ENCODE measurements at places on chromosomes 2 and 18.

DNA sequence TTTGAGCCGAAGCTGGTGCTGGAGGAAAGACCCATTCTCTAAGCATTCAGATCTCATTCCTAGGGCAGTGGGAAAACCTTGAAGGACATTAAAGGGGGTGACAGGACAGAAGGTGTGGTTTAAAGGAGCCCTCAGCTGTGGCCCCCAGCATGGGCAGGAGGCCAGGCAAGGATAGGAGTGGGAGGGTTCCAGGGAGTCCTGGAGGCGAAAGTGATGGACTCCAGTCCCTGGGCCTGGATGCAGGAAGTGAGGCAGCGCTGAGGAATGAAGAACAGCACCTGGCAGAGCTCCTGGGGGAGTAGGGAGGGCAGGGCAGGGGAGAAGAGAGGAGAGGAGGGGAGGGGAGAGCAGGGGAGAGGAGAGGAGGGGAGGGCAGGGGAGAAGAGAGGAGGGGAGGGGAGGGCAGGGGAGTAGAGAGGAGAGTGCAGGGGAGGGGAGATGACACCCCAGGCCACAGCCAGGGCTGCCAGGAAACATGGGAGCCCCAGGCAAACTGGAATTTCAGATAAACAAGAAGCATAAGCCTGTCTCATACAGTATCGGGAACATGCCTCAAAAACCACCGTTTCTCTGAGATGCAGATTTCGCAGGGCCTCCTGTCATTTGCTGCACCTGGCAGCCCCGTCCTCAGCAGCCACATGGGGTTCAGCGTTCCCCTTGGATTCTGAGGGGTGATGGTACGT is 5.7 kb downstream of the RAMP1 start:
- no peak for DNase-seq

DNA sequence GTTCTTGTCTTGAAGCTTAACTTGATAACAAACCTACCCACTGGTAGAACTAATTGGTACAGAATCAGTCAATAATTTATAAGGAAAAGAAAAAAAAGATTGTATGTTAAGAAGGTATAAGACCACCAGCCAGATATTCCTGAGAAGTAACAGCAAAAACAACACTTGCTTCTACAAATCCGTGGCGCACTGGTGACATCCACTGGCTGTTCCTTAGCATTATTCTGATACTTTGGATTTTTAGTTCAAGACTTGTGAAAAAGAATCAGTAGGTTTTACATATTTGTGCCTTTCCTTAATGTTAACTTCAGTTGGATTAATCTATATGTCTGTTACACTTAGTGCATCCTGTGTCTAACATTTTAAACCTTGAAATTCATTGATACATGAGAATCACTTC is 141.8 kb downstream of the GRB14 start:
- DNase-seq: no peak

DNA sequence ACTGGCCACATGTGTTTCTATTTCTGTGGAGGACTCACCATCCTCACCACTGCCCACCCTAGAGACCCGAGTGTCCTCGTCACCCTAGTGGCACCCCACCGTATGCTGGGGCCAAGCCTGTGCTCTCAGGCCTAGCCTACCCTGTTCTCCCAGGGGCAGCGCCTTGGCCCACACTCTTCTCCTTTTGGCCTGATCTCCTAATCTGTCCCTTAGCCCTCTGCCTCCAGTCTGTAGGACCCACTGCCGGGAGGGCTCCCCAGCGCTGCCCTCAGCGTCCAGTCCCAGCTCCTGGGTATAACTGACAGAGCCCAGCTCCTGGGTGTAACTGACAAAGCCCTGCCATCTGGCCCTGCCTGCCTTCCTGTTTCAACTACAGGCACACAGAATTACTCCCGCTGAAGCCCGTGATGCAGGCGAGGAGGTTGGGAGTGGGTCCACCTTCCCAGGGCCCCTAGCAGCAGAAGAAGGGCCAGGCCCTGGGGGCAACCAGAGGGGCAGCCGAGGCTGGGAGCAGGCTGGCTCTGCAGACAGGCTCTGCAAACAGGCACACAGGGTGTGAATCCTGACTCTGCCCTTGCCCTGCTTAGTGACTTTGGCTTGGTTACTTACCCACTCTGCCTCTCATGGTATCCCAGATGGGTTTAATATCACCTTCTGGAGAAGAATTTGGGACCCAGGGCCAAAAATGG is 25.6 kb upstream of the PTMA start:
- peak; percentile 35 for DNase-seq

- no peak for DNase-seq
Observed at GRCh38 chr2:102832789-102833188, 71.0 kb downstream of the TMEM182 start.

GRCh38 chr2:64796926-64797325 is 143.2 kb upstream of the SERTAD2 start:
- DNase-seq: no peak

GRCh38 chr2:106843910-106844250 is 42.1 kb downstream of the ST6GAL2 start:
- no peak for DNase-seq

- no peak for DNase-seq
Observed at GRCh38 chr2:102021779-102022178, 30.0 kb downstream of the IL1R2 start.

DNA sequence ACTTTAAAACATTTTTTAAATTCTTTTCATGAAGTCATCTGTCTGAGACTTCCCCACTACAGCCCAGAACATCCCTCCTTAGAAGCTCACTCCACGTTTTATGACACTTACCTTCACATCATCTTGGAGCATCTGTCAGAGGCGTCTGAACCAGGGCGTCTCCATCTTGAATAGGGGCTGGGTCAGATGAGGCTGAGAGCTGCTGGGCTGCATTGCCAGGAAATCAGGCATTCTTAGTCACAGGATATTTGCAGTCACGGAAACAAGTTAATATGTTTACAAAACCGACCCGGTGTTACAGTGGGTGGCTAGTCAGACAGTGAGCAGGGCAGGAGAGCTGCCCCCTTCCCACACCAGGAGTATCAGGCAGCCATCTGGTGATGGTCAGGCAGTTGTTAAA is 456.5 kb downstream of the FBXO15 start:
- no peak for DNase-seq

GRCh38 chr18:21262979-21263378 is 20.9 kb downstream of the GREB1L start:
- no peak for DNase-seq

DNA sequence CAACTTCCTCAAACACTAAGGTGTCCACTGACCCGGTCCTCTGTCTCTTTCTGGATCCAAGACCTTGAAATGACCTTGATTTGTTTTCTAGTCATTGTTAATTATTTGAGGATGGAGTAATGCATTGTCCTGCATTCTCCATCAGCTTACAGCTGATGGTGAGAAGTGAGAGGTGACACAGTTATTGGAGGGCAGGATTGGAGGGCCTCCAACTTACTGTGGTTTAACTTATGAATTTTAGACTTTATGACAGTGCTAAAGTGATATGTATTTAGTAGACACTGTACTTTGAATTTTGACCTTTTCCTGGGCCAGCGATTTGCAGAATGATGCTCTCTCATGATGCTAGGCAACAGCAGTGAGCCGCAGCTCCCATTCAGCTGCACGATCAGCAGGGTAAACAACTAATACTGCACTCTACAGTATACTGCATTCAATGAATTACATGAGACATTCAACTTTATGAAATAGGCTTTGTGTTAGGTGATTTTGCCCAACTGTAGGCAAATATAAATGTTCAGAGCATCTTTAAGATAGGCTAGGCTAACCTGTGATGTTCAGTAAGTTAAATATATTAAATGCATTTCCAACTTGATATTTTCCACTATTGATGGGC is 200.0 kb upstream of the MEX3C start:
- no peak for DNase-seq

GRCh38 chr2:240851078-240851991 is 17.3 kb upstream of the AGXT start:
- DNase-seq: peak; percentile 39

GRCh38 chr2:14257801-14258507 is 374.6 kb upstream of the LRATD1 start:
- DNase-seq: no peak

GRCh38 chr18:31402026-31402373 is 25.4 kb downstream of the DSG4 start:
- no peak for DNase-seq

DNA sequence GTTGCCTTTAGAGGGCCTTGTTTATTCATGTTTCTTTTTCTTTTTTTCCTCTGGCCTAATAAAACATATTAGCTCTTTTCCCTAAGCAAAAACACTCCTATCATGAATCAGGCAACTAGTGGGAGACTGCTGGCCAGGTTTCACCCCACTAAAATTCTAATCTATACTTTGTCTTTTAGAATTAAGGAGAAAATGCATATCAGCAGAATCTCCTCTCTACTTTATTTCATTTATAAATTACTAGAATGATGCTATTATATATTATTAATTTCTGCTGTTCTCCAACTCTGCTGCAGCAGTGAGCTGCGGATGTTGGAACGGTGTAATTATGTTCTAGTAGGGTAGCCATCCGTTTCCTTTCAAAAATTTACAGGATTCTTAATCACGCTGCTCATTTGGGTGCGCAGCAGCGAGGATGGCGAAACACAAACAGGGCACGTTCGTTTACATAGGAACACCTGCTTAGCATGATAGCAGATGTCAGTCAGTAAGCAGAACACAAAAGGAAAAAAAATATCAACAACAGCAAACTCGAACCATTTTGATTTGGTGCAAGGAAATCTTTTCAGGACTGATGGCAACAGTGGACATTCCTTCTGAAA is 30.5 kb downstream of the ZEB2 start:
- peak; percentile 11 for DNase-seq

DNA sequence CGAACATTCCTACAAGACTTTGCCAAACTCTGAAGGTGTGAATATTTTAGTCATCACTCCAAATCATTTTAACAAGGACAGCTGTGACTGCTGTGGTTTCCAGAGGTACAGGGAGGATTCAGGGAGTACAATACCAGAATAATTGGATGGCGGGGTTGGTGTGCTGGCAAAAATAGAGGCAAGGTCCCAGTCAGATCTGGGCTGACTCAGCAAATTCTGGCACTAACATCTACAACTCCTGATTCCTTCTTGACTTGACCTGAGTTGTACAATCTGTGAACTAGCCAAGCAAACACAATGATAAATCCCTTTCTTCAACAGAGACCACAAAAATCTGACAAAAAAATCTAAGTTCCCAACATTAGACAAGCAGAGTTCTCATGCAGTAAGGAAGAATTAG is 40.4 kb downstream of the RMP24 start:
- DNase-seq: no peak

- DNase-seq: no peak
Observed at GRCh38 chr2:168462543-168463045, 6.5 kb downstream of the CERS6 start.

GRCh38 chr2:177748360-177748759 is 324.2 kb downstream of the PDE11A start:
- no peak for DNase-seq

- no peak for DNase-seq
Observed at GRCh38 chr18:55853268-55853667, 265.3 kb upstream of the TCF4 start.

GRCh38 chr2:210299866-210300373 is 15.1 kb downstream of the MYL1 start:
- no peak for DNase-seq

DNA sequence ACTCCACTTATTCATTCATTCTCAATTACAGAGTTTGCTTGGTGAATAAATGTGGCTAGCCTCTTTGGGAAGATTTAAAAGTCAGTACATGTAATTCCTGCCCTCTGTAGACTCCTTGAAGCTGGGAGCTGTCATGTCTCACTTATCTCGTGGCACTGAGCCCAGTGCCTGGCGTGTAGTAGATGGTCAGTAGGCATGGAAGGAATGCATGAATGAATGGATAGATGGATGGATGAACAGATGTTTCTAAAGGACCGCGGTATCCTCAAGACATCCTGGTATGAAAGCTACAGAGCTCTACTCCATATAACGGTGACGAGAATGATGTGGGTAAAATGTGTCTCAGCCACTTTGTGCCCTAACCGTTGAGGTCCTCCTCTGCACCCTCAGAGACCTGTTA is 83.0 kb downstream of the MARCO start:
- no peak for DNase-seq

DNA sequence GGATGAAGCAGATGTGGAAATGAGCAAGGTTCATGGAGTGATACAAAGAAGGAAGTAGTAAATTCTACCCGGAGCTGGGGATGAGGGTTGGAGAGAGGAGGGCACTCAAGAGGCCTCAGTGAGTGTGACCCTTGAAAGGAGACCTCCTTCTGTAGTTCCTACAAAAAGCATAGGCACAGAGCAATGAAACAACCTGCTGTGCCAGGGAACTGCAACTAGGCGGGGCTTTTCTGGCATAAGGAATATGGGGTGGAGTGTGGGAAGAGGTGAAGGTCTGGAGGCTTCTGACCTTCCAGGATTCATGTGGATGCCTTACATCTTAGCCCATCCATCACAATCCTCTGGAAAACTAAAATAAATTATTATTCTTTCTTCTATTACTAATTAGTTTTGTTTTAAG is 25.5 kb upstream of the PGAP1 start:
- DNase-seq: no peak

- no peak for DNase-seq
Observed at GRCh38 chr18:11004294-11004693, 145.1 kb downstream of the PIEZO2 start.

DNA sequence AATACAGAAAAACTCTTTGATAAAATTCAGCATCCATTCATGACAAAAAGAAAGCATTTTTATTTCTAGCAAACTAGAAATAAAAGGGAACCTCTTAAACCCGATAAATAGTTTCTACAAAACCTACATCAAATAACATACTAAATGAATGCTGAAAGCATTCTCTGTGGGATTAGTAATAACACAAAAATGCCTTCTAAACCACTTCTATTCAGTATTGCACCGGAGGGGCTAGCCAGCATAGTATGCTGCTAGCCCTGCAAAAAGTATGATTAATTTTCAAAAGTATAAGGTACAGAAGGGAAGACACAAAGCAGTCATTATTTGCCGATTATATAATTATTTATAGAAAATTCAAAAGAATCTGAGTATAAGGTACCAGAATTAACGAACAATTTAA is 145.2 kb downstream of the DTNB start:
- DNase-seq: no peak

DNA sequence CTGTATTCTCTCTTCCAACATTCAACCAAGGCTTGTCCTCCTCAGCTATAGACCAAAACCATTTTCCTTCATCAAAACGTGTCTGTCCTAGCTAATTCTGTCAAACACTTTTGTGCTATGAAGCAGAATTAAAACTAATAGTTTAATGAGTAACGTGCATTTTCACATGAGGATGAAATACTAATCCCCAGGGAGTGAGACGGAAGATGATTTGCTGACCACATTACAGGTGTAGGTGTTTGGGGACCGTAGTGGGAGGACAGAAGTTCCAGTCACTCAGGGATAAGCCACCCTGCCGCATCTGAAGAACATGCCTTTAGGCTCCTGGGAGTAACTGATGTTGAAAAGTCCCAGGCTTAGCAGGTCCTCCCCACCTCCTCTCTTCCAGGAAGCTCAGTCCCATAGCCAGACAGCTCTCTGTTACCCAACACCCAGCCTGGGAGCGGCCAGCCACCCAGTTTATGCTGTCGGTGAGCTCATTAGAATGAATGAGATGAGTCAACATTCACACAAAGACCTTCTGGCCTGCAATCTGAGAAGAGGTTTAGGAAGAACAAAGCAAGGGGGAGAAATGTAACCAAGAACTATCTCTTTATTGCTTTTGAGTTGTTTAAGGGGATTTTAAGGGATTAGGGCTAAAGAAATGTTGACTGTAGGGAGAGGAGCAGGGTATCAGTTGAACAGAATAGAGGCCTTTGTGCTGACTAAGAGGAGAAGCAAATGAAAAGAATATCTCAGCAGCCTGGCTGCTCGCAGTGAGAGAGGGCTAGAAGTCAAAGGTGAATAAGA is 122.5 kb downstream of the FOXI3 start:
- no peak for DNase-seq
